ENCODE measurements at places on chromosomes 1 and 21.

- no peak for DNase-seq
Measured at GRCh38 chr1:51776408-51776807, 102.1 kb downstream of the NRDC start.

DNA sequence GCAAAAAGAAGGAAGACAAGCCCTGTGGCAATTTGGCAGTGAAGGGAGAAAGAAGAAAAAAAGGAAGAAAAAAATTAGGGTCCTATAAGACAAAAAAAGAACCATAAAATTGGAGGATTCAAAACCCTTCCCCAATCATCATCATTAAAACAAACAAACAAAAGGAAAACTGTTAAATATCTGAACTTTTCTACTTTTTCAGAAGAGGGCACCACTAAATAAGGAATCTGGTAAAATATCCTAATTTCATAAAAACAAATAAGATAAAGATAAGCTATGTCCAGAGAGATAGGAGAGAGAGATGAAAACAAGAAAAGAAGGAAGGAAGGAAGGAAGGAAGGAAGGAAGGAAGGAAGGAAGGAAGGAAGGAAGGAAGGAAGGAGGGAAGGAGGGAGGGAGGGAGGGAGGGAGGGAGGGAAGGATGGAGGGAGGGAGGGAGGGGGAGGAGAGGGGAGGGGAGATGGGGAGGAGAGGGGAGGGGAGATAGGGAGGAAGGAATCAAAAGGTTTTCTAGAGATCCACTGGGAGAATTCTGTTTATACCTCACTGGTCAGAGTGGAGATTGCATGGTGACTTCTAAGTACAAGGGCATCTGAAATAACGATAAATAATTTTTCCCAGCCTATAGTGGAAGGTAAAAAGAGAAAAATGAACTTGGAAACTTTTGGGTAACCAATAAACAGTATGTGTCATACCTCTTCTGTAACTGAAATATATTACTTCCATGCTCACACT lies 10.4 kb upstream of the FMO2 start:
- DNase-seq, result no peak

- no peak for DNase-seq
Measured at GRCh38 chr1:33577663-33578062, 105.2 kb downstream of the ZSCAN20 start.

- peak; percentile 42 for DNase-seq
Measured at GRCh38 chr1:1089731-1090423, 15.8 kb upstream of the RNF223 start.

DNA sequence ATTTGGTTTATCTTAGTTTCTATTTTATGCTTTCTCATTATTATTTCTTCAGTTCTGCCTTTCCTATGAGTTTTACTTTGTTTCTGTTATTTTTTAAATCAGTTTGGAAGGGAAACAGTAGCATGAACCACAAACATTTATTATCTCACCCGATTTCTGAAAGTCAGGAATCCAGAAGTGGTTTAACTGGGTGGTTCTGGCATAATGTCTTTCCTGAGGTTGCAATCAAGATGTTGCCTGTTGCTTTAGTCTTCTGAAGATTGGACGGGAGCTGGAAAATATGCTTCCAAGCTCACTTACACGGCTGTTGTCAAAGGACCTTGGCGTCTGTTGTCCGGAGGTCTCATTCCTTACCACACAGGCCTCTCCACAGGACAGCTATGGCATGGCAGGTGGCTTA lies 50.4 kb downstream of the SNRPE start:
- DNase-seq, result no peak

DNA sequence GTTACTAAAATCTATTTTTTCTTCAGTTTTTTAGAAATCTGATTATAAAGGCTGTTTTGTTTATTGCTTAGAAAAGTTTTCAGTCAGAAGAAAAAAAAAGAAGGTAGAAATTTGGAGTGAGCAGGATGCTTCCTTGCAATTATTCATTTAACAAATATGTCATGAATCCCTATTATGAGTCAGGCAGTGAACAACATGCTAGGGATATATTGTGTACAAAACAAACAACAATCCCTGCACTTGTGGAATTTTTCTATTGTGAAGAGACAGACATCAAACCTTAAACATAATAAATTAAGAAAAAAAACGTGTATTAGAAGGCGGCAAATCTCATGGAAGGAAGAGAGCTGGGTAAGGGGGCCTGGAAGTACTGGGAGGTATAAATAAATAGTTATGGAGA lies 664.1 kb upstream of the CAMK1G start:
- no peak for DNase-seq

DNA sequence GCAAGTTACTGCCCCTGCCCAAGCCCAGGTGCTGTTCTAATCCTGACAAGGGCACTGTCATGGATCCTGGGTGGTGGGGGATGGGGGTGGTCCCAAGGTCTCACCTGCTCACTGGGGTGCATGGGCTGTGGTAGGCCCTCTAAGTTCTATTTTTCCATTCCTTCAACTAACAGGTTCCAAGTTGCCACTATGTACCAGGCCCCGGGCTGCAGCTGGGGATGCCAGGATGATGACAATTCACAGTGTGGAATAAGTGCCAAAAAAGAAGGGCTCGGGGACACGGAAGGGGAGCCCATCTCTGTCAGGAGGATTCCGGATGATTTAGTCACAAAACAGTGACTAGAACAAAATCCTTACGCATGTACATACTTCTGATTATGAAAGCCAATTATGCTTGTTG lies 76.0 kb downstream of the STUM start:
- DNase-seq, result peak; percentile 12

All from endodermal cell (in vitro differentiated cells).